ENCODE measurements at places on chromosomes 11 and 22.
A peak's percentile ranks its signal among the peaks of the same experiment; 100 is the strongest.

GRCh38 chr22:30949934-30950660 is 18.5 kb downstream of the MORC2 start:
- no peak for DNase-seq

GRCh38 chr11:71101046-71101445 is 151.3 kb downstream of the SHANK2 start:
- DNase-seq, result no peak

- DNase-seq, result no peak
These were observed 10.1 kb downstream of the KRTAP5-5 start for GRCh38 chr11:1639666-1640065.

- DNase-seq, result no peak
These were observed 488.3 kb upstream of the ANO5 start for GRCh38 chr11:21704539-21704938.

DNA sequence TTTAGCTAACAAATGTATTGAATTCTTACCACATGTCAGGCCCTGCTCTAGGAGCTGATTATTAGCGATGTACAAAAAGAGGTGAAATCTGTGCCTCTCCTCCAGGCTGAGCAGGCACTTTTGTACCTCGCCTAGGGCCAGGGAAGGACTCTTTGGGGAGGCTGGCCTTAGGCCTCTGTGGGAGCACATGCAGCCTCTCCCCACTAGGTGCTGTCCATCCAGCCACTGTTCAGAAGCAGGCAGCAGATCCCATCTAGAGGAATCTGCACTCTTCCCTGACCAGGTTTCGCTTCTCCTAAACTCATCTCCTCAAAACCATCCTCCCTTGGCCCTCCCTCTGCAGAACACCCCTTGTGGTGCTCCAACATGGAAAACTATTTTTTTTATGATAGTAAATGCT is 51.9 kb upstream of the WT1 start:
- DNase-seq, result no peak

GRCh38 chr11:127620671-127621070 is 620.1 kb upstream of the KIRREL3 start:
- no peak for DNase-seq

- DNase-seq, result no peak
These were observed 3.8 kb downstream of the APOL3 start for GRCh38 chr22:36156515-36157419.

DNA sequence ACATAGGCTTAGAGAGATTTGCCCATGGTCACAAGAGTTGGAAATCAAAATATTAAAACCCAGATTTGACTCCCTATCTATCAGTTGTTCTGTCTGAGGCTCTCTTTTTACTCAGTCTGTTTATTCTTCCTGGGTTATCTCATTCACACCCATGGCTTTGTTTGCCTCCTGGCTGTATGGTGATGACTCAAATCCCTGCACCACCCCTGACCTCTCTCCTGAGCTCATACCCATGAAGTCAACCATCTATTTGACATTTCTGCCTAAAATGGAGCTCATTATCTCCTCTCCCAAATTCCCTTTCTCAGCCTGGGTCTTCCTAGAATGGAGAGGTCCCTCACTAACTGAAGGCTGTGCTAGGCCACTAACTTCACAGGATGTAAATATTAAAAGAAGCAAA is 27.8 kb upstream of the CCDC134 start:
- DNase-seq, result no peak

GRCh38 chr22:22810018-22810427 is 77.6 kb upstream of the IGLL5 start:
- no peak for DNase-seq

DNA sequence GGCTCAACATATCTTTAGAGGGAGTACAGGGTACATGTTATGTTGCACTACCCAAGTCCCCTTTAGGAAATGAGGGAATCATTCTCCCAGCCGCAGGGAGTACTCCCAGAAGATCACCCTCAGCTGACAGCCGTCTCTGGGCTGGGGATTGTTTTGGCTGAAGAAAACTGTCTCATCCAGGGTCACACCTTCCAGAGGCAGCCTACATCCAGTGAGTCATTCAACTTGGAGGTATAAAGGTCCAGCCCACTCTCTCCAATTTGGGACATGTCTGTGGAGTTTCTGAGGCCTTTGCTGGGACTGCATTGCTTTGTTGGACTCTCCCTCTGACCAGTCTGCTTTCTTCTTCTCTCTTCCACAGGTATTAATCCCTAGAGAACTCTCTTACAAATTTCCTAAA is 42.1 kb downstream of the RASSF10 start:
- no peak for DNase-seq

DNA sequence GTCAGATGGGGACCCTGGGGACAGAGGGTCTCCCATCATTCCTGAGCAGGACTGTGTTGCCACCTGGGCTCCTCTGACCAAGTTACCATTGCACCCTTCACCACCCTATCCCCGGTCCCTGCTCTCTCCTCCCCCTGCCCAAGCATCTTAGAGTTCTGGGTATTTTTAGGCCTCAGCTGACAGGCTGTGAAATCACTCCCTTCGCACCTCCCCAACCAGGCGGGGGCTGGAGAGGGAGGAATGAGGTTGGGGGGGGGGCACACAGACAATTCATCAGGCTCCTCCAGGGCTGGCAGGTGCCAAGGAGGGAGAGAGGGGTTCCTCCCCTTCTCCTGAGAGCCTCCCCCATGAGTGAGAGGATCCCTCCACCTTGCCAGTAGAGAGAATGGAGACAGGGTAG is 9.0 kb downstream of the SYT7 start:
- DNase-seq, result no peak

DNA sequence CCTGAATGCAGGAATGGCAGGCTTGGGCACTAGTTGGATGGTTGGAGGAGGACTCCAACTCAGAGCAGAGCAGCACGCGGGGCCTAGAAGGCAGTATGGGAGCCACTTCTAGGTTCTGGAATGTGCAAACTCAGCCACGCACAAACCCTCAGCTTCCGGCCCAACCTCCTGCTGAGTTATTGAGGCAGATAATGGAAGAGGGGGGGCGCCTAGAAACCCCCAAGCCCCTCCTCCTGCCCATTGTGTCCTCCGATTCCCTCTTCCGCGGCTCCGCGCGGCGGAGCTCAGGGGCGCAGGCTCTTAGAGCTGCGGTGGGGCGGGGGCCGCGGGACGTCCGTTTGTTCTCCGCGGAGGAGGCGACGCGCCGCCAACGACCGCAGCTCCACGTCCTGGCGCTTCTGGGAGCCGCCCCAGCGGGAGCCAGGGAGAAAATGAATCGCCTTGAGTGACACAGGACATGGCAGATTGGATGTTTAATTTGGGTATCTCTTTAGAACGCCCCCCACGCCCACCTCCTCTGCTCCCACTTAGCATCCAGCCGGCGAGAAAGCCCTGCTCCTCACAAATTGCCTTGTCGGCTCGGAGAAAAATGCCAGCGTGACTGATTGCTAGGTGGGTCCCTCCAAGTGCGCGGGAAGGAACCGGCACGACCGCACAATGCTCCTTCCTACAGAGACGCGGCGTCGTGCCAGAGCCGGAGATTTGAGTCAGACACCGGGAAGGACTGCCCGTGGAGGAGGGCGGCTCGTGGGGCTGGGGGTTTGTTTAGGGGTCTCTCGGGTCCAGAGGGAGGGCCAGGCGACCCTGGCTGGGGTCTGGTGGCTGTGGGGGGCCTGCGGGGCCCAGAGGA is 144.6 kb downstream of the NECTIN1 start:
- peak; percentile 39 for DNase-seq

- DNase-seq, result no peak
These were observed 121.6 kb downstream of the KCNQ1 start for GRCh38 chr11:2566223-2567025.

DNA sequence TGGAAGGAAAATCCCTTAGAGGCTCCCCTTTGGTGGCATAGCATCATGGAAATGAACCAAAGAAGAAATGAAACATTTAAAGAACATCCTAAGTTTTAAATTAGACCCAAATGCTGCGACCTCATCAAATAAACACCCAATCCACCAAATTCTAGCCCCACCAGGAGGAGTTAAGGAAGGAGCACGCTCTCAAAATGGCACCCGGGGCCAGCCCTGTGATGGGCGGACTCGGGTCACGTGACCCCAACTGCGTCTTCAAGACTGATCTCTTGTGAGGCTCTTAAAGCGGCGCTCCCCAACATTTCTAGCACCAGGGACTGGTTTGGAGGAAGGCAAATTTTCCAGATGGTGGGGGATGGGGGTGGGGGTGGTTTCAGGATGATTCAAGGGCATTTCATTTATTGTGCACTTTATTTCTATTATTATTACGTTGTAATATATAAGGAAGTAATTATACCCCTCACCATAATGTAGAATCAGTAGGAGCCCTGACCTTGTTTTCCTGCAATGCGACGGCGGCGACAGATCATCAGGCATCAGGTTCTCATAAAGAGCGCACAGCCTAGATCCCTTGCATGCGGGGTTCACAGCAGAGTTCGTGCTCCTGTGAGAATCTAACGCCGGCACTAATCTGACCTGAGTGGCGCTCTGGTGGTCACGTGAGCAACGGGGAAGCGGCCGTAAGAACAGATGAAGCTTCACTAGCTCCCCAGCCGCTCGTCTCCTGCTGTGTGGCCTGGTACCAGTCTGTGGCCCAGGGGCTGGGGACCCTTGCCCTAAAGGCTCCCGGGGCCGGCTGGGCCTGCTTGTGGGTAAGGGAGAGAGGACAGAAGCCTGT is 90.6 kb upstream of the SLC22A12 start:
- DNase-seq, result peak; percentile 26

DNA sequence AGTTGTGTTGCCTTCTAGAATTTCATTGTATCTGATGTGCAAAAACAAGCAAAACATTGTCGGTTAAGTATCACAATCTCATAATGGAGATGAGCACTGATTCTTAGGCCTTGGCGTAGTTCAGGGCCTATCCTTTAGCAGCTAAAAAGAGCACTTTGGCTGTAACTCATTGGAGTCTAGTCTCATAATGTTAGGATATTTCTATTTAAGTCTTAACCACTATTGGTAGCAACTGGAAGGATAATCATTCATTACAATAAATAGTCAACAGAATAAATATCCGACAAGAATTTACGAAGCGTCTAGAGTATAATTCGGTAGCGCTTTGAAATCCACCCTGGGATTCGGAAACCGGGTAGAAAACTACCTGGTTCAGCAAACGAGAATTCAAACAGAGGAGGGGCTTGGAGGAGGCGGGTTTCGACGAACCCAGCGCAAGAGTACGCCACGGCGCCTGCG is 461 bp upstream of the EED start:
- DNase-seq, result no peak

GRCh38 chr11:98561877-98562395 is 458.8 kb upstream of the CNTN5 start:
- no peak for DNase-seq

DNA sequence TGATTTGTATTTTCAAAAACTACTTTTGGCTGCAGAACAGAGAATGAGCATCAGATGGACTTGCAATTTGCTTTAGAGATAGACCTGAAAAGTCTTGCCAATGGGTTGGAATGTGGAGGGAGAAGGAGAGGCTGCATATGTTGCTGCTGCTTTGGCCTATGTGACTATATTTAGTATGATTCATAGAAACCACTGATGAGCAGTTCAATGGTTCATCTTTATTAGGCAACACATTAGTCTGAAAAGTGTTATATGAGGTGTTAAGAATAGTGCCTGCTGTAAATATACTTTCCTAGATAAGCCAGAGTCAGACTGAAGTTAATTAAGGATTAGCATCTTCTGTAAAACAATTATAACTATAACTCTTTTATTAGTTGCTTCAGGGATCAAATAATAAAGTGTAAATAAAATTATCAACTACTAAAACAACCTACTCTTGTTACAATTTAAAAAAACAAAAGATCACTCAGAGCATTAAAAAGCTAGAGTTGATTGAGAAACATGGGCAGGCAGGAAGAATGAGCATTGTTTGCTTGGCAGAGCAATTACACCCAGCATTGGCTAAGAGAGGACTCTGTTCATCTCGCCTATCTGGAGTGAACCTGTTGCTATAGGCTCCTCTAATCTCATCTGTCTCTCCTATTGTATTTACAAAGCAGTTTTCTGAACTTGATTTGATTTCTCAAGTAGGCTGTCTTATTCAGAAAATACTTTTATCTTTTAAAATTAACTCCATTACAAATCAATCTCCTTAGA is 36.3 kb downstream of the HORMAD2 start:
- no peak for DNase-seq

DNA sequence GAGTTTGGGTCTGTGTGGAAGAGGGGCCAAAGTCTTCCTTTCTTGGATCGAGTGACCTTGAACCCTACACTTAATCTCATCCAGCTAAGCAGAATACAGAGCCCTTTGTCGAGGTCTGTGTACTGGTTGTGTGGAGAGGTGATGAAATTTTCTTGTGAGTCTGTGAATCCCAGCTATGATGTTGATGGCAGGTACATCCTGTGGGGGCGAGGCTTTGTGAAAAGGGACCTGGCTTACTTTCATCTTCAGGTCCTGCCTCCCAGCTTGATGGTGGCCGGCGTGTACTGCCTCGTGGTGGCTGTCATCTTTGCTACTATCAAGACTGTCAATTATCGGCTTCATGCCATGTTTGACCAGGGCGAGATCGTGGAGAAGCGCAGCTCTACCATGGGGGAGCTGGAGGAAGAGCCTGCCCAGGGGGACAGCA is 1.0 kb downstream of the PCNX3 start:
- no peak for DNase-seq

- no peak for DNase-seq
These were observed 193.0 kb downstream of the MSANTD4 start for GRCh38 chr11:105829084-105829483.

DNA sequence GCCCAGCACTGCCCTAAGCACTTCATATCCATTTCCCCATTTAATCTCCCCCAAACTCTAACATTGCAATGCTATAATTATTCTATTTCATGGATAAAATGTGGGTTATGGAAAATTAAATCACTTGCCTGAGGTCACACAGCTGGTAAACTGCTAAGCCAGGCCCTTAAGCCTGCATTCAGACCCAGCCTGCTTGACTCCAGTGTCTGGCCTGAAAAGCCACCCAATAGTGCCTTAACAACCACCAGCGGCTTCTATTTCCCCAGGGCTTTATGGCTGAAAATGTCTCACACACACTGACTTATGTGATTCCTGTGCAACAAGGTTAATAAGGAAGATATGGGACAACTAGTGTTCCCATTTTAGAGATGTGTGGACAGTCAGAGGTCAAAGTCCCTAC is 178.5 kb upstream of the SNX19 start:
- no peak for DNase-seq

GRCh38 chr11:45021692-45022141 is 71.0 kb upstream of the TP53I11 start:
- DNase-seq, result no peak

DNA sequence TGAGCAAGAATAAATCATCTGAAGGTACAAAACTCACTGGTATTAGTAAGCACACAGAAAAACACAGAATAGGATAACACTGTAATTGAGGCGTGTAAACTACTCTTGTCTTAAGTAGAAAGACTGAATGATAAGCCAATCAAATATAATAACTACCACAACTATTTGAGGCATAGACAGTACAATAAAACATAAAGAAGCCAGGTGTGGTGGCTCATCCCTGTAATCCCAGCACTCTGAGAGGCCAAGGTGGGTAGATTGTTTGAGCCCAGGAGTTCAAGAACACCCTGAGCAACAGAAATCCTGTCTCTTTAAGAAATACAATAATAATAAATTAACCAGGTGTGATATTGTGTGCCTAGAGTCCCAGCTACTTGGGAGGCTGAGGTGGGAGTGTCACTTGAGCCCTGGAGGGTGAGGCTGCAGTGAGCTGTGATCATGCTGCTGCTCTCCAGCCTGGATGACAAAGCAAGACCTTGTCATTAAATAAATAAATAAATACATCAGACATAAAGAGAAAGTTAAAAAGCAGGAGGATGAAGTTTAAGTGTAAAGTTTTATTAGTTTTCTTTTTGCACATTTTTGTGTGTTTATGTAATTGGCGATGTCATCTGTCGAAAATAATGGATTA is 390.6 kb downstream of the DYNC2H1 start:
- no peak for DNase-seq

Measured in NCI-H1417 treated with DMSO at 0.1 percent for 48 hours (cell line).